ENCODE measurements at places on chromosomes 2 and 18. TPM values are rescaled to one million over a fixed set of nuclear protein-coding genes. Genes with fewer than 3 reads are reported as not detected.

SPDYA gene
- polyA plus RNA-seq, result 1.2 TPM

NAT8 gene
- 0.29 TPM for polyA plus RNA-seq

ATP6V1C2 gene
- polyA plus RNA-seq, result 3.3 TPM

GRHL1 gene
- polyA plus RNA-seq, result 0.83 TPM

IGFBP5 gene
- polyA plus RNA-seq, result 468 TPM

COMMD1 gene
- 63.9 TPM for polyA plus RNA-seq
